Esophagus mucosa (tissue), 1 donor: ENCODE measurements at places on chromosomes 4 and X.

GRCh38 chr4:102139132-102139573, 206.1 kb downstream of the SLC39A8 start:
- peak; percentile 62 for ATAC-seq

- no peak for ATAC-seq
Observed at GRCh38 chr4:156571146-156571545, 400.5 kb downstream of the PDGFC start.

DNA sequence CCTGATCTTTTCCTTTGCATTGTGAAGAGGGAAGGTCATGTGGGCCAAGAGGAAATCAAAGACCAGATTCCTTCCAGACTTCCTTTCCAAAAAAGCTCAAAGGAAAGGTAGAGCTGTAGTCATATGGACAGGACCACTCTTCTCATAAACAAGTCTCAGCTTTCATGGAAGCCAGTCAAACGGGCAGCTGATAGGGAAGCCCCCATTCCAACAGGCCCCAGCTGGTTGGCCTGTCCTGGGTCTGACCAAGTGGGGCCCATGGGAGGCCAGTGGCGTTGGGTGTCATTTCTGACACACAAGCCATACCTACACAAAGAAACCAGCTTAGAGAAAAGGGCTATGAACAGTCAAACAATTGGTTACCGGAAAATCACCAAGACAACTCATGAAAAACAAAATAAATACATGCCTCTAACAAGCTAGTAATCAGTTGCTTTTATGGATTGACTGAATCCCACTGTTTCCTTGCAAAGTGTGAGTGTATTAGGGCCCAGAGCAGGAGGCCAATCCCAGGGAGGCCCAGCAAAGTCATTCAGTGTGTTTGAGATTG, 149.6 kb upstream of the MAMLD1 start:
- ATAC-seq = no peak

- ATAC-seq = no peak
Observed at GRCh38 chr4:56182356-56182755, 204.9 kb downstream of the AASDH start.

- ATAC-seq = no peak
Observed at GRCh38 chr4:15054541-15054940, 52.3 kb downstream of the CPEB2 start.
